ENCODE measurements at places on chromosomes 11 and 22. TPM values are rescaled to one million over a fixed set of nuclear protein-coding genes. Genes with fewer than 3 reads are reported as not detected.

- H3K27ac ChIP-seq = no peak overlapping the region
- peaks cover 2% of the 10 kb centered on the region for H3K27me3 ChIP-seq
- no peaks in the 10 kb centered on the region for H3K36me3 ChIP-seq
- no peaks in the 10 kb centered on the region for H3K4me1 ChIP-seq
- no peak for DNase-seq
Observed at GRCh38 chr11:13247606-13248296, 29.8 kb upstream of the BMAL1 start.

DNA sequence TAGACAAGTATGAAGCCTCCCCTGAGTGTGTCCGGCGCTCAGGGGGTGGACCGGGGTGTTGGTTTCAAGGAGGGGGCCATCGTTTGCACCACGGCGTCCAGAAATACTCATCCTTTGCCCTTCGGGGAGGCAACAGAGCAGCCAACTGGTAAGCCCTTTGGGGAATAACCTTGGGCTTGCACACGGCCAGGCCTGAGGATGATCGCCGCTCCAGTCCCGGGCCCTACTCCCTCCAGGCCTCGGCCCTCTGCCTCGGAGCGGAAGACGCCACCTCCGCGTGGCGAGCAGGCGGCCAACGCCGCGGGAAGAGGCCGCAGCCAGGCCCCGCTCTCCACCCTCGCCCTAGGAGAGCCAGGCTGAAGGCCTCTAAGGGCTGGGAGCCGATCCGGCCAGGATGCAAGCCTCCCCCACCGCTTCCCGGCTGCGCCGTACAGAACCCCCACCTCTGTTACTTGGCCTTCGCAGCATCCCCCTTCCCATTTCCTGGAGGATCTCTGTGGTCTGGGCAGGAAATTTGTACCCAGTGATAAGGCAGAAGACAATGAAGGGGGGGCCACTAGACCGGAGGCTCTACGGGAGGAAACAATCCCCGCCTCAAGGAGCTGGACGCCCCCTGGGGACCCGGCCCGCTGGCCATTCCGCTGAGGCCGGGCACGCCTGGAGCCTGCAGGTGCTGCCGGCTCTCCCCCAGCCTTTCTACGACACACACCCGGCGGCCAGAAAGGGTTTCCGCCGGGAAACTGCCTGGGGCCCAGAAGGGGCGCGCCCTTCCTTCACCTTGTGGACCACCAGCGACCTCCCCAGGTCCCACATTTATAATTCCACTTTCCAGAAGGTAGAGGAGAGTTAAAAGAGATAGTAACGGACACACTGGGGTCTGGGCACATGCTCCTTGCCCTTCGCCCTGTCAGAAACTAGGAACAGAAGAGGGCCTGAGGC lies 2.6 kb downstream of the ESAM start:
- no peak overlapping the region for H3K4me3 ChIP-seq
- H3K36me3 ChIP-seq = no peaks in the 10 kb centered on the region
- peaks cover 81% of the 10 kb centered on the region for H3K27me3 ChIP-seq

GRCh38 chr22:37634417-37634924 lies 5.0 kb upstream of the SH3BP1 start:
- no peak for DNase-seq
- peaks cover 25% of the 10 kb centered on the region for H3K36me3 ChIP-seq
- no peaks in the 10 kb centered on the region for H3K27me3 ChIP-seq
- no peak overlapping the region for H3K4me3 ChIP-seq
- H3K27ac ChIP-seq = peak overlapping the region; percentile 89

DNA sequence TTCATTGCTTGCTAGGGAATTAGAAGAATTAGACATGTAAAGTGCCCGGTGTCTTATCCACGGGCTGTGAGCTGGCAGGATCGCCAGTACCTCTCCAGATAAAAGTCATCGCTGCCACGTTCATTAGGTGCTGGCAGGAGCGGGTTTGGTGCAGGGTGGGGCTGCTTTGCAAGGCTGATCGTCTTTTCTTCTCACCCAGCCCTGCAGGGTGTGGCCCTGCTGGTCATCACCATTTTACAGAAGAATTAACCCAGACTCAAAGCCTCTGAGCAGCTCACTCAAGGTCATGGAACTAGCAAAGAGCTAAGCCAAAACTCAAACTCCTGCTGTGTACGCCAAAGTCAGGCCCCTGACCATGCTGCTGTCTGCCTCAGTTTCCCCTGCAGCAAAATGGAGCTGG lies 6.1 kb upstream of the FGF4 start:
- no peaks in the 10 kb centered on the region for H3K4me1 ChIP-seq
- peaks cover 8% of the 10 kb centered on the region for H3K27me3 ChIP-seq
- H3K27ac ChIP-seq = no peak overlapping the region
- no peak for DNase-seq
- H3K4me3 ChIP-seq = no peak overlapping the region

GRCh38 chr22:44154436-44154942 lies 26.2 kb upstream of the PARVG start:
- no peak for DNase-seq
- H3K27me3 ChIP-seq = no peaks in the 10 kb centered on the region
- H3K4me1 ChIP-seq = no peaks in the 10 kb centered on the region
- no peak overlapping the region for H3K27ac ChIP-seq
- H3K4me3 ChIP-seq = no peak overlapping the region
- no peaks in the 10 kb centered on the region for H3K36me3 ChIP-seq

DNA sequence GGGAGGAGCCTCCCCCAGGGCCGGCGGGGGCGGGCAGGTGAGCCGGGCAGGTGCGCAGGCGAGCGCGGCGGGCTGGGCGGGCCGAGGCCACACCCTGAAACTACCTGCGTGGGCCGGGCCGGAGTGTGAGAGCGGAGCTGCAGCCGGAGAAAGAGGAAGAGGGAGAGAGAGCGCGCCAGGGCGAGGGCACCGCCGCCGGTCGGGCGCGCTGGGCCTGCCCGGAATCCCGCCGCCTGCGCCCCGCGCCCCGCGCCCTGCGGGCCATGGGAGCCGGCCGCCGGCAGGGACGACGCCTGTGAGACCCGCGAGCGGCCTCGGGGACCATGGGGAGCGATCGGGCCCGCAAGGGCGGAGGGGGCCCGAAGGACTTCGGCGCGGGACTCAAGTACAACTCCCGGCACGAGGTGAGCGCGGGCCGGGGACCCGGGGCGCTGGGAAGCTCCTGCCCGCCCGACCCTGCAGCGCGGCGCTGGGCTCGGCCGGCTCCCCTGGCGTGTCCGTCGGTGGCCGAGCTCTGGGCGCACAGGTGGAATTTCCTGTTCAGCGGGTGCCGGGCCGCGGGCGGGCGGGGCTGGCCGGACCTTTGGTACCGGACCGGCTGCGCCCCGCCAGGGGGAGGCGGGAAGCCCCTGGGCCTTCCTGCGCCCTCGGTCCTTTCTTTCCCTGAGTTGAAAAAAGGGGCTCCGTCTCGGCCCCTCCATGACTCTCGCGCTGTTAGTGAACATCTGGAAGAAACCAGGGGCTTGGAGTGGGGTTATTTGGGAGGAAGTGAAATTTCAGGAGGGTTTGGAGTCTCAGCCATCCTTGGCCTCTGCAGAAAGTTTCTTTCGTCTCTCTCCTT lies at the start of gene ST14:
Gene ST14, plus strand, starts transcription at position 126 of the 841 bp plus-strand sequence. Its CDS starts 198 bp downstream, at position 324.
- peaks cover 40% of the 10 kb centered on the region for H3K27me3 ChIP-seq
- peaks cover 8% of the 10 kb centered on the region for H3K4me1 ChIP-seq
- peak within 1 kb of the TSS; percentile 30 for H3K4me3 ChIP-seq
- no peaks in the 10 kb centered on the region for H3K36me3 ChIP-seq
- no peak within 1 kb of the TSS for H3K27ac ChIP-seq

- H3K36me3 ChIP-seq = peaks cover 54% of the 10 kb centered on the region
- H3K27me3 ChIP-seq = no peaks in the 10 kb centered on the region
- H3K4me1 ChIP-seq = no peaks in the 10 kb centered on the region
- no peak overlapping the region for H3K4me3 ChIP-seq
Observed at GRCh38 chr22:49887702-49888101, 30.5 kb downstream of the ALG12 start.

GRCh38 chr22:29205594-29206371 lies at the start of gene EMID1:
Gene EMID1, plus strand, starts transcription at chr22:29205896. Its CDS starts 143 bp downstream, at chr22:29206039.
- no peak for DNase-seq
- H3K27me3 ChIP-seq = peaks cover 2% of the 10 kb centered on the region
- peaks cover 55% of the 10 kb centered on the region for H3K4me1 ChIP-seq
- peak within 1 kb of the TSS; percentile 57 for H3K4me3 ChIP-seq
- H3K27ac ChIP-seq = no peak within 1 kb of the TSS

GRCh38 chr11:73461964-73462363 lies 85.8 kb downstream of the RELT start:
- H3K4me1 ChIP-seq = no peaks in the 10 kb centered on the region
- H3K4me3 ChIP-seq = no peak overlapping the region
- H3K27me3 ChIP-seq = no peaks in the 10 kb centered on the region
- no peaks in the 10 kb centered on the region for H3K36me3 ChIP-seq

DNA sequence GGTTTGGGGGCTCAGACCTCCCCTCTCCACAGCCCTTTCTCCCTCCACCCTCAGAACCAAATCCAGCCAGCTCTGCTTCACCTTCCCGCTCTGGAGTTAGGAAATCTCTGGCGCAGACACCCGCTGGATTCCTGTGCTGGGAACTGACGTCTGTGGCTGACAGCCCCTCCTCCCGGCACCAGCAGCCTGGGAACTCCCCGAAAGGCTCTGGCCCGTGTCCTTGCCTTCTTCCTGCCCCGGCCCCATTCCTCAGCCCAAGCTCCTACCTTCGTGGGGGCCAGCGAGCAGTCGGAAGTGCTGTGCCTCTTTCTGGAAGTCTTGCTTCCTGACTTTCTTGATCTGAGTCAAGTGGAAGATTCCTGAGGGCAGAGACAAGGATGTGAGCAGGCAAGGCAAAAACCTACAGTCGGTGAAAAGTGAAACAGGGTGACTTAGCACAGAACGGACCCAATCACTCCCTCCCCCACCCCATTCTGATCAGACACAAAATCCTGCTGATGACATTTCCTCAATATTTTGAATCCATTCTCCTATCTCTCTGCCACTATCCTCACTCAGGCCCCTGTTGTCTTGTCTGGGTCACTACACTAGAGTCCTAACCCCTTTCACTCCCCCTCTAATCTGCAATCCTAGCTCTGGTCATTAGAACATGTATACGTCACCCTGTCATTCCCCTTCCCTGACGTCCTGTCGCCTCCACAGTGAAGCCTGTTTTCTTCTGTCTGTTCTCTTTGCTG lies 34.1 kb downstream of the CHRDL2 start:
- H3K36me3 ChIP-seq = no peaks in the 10 kb centered on the region
- H3K27me3 ChIP-seq = peaks cover 32% of the 10 kb centered on the region
- no peak overlapping the region for H3K4me3 ChIP-seq

DNA sequence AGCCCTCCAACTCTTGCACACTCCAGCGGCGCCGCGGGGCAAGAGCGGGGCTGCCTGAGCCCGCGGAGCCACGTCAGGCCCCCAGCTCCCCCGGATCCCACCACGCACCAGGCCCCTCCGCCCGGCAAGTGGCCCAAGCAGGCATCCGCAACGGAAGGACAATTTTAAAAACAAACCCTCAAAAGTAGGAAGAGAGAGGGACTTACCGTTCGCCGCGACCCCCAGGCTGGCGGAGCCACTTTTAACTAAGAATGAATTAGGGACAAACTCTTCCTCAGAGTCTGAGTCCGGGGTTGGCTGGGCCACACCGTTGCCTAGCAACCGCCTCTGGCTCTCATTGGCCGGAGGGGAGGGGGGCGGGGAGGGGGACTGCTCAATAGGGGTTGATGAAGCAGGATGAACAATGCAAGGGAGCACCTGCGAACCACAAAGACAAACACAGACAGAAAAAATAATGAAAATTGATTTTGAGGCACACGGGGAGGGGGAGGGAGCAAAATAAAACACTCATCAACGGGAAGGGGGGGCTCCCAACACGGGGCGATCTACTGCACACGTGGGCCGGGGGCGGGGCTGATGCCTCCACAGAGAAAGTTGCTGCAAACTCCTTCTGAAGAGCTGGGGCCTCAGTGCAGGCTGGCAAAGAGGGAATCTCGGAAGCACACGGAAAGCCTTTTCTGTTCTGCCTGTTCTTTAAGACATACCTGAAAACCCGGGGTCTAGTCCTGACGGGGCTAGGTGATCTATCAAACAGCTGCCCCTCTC lies 387.5 kb upstream of the NARS2 start:
- no peaks in the 10 kb centered on the region for H3K27me3 ChIP-seq
- no peak for DNase-seq
- H3K36me3 ChIP-seq = no peaks in the 10 kb centered on the region

Gene TRAF6
- 11.9 TPM for total RNA-seq

Gene XRCC6
- 371 TPM for total RNA-seq

Gene TRIM6
- 1.7 TPM for total RNA-seq
